Thoracic aorta (tissue), 2 donors: ENCODE measurements at places on chromosomes 3 and 15.

- DNase-seq = no peak
Observed at GRCh38 chr3:194485881-194486539, 792 bp downstream of the ATP13A3 start.

- no peak for DNase-seq
Observed at GRCh38 chr3:94249491-94250079, 186.7 kb downstream of the NSUN3 start.

DNA sequence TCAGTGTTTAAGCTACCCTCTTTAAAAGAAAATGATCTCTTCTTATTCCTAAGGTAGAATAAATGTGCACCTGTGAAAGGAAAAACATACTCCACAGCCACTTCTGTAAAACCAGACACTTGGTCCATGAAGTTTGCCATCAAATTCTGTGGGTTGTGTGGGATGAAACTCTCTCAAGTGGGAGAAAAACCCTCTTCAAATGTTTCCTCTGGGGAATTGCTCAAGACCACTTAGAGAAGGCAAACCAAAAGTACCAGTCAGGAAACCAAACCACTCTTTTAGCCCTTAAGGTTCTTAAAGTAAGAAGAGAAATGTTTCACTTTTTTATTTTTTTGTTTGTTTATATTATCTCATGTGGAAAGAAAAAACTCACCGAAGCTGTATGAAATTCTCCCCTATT is 1.2 kb downstream of the COL8A1 start:
- no peak for DNase-seq

- no peak for DNase-seq
Observed at GRCh38 chr15:40859206-40859851, 14.7 kb downstream of the RHOV start.

GRCh38 chr15:101712078-101712477 is 12.2 kb downstream of the TARS3 start:
- no peak for DNase-seq

- no peak for DNase-seq
Observed at GRCh38 chr3:144995856-144996255, 1024.2 kb downstream of the DIPK2A start.

DNA sequence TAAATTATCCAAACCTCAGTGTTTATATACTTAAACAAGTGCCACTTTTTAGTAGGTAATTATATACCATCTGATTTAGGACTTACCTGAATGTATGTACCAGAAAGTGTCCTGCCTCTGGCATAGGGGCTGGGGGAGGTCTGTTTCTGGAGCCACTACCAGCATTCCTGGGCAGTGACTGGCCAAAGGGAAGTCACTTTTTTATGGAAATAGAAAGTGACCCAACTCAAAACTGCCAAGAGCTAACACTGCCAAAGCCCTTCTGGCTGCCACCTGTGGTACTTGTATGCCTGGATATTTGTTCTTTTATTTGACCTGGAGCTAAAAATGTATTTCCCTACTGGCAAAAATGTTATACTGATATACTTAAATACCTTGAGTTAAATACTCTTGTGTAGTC is 42.7 kb downstream of the ESYT3 start:
- no peak for DNase-seq

DNA sequence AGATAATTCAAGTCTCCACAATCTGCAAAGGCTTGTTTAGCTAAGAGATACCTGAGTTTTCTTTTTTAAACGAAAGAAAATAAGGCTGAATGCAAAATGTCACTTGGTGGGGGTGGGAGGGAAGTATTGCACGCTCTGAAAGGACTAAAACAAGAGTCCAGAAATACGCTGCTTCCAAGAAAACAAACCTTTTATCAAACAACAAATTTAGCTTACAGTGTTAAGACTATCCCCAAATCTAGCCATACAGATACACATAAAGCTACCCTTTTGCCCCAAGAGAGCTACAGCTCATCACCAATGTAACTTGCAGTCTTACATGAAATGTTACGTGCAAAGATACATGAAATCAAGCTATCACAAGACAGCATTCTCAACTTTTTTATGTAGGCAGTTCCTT is 522.5 kb downstream of the FOXP1 start:
- no peak for DNase-seq

DNA sequence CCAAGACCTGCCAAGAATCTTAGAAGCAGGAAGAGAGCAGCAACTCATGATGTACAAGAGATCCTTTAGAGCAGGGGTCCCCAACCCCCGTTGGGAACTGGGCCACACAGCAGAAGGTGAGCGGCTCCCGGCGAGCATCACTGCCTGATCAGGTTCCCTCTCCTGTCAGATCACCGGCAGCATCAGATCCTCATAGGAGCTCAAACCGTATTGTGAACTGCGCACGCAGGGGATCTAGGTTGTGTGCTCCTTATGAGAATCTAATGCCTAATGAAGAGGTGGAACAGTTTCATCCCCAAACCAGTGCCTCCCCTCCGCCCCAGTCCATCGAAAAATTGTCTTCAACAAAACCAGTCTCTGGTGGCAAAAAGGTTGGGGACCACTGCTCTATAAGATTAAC is 13.8 kb downstream of the SLC41A3 start:
- DNase-seq = no peak

- no peak for DNase-seq
Observed at GRCh38 chr3:99568663-99569335, 69.6 kb upstream of the COL8A1 start.

- no peak for DNase-seq
Observed at GRCh38 chr15:29593629-29594028, 228.6 kb downstream of the TJP1 start.

- no peak for DNase-seq
Observed at GRCh38 chr15:52787123-52787503, 3.0 kb downstream of the ONECUT1 start.

DNA sequence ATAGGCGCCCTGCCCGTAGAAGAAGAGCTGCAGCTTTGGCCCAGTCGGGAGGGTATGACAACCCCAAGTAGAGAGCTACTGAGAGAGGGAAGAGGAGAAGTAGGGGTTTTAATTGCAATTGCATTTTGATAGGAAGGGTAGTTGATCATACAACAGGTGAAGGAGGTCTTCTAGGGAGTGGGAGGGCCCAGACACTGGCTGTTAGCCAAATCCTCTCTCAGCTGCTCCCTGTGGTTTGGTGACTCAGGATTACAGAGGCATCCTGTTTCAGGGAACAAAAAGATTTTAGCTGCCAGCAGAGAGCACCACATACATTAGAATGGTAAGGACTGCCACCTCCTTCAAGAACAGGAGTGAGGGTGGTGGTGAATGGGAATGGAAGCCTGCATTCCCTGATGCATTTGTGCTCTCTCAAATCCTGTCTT is 408.9 kb upstream of the THBS1 start:
- no peak for DNase-seq

GRCh38 chr3:124059580-124059979 is 67.7 kb upstream of the ROPN1 start:
- DNase-seq = no peak

DNA sequence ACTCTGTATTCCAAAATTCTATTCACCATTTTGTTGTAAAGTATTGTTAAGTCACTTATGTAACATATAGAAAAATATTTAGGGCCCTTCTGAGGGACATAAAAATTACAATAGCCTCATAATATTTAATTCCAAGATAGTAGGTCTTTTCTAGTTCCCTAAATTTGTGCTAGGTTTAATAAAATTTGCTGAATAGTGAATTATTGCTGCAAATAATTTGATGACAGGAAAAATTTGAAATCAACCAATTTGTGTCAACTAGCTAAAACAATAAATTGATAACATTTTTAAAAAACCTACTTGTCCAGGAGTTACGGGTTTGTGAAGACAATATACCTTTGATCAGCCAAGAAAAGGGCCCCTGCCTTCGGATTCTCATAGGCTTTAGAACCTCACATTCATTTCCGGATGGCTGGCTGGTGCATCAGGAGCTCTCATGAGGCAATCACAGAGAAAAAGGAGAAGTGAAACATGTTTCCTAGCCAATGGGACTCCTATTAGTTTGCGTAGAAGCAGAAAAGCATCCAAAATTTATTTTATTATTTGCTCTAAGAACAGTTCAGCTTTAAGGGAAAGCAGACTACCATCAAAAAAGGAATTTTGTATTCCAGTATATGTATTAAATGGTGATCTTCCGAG is 177.2 kb downstream of the LRRC3B start:
- no peak for DNase-seq

GRCh38 chr3:141796081-141796888 is 33.1 kb downstream of the GRK7 start:
- no peak for DNase-seq

GRCh38 chr15:87634361-87634760 is 622.2 kb downstream of the NTRK3 start:
- DNase-seq = no peak

GRCh38 chr3:125319765-125320164 is 55.4 kb downstream of the ZNF148 start:
- DNase-seq = no peak

DNA sequence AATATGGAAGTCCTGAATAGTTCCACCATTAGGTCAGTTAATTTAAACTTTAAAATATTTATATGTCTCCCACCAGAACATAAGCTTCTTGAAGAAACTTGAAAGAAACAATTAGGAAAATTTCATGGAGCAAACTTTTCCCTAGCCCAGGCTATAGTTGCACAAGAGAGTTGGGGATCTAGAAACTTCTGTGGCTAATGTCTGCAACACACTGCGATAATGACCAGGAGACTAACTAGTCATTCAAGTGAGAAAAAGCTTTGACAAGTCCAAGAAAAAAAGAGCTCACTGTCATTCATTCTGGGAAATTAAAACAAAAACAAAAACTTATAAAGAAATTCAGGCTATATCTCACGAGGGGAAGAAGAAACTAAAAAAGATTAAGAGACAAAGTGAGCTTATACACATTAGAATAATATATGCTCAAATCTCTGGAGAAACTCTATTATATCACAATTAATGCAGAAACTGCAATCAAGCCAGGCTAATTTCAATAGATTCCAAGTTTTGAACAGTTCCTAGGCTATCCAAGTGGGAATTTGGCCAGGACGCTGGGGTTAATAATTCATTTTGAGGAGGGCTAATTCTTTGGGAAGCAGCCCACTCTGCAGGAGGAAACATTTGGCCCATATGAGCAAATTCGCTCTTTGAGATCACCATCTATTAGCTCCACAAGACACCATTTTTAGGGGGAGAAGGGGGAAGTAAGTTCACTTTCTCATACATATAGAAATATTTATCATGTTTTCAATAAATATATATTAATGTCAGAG is 134.6 kb downstream of the MEIS2 start:
- no peak for DNase-seq

- DNase-seq = no peak
Observed at GRCh38 chr3:138450704-138451424, 16.4 kb downstream of the ESYT3 start.

- no peak for DNase-seq
Observed at GRCh38 chr3:192409838-192410683, 317.3 kb downstream of the FGF12 start.
